ENCODE measurements at places on chromosomes 7 and 10.

DNA sequence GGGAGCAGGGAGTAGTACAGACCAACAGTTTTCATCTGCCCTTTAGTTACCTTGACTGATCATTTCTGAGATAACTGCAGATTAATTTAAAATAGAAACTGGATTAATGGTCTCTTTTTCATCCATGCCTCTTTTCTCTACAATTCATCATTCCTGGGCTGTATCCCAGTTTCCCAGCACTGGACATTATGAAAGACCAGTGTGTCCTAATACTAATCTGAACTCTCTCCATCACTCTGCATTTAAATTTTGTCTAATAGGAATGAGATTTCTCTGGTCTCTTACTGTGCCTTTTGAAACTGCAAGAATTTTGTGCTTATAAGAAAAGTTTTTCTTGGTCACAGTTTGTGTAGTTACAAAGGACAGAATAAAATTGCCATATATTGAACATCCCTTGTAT is 12.7 kb downstream of the PLEKHA8 start:
- DNase-seq, result no peak

DNA sequence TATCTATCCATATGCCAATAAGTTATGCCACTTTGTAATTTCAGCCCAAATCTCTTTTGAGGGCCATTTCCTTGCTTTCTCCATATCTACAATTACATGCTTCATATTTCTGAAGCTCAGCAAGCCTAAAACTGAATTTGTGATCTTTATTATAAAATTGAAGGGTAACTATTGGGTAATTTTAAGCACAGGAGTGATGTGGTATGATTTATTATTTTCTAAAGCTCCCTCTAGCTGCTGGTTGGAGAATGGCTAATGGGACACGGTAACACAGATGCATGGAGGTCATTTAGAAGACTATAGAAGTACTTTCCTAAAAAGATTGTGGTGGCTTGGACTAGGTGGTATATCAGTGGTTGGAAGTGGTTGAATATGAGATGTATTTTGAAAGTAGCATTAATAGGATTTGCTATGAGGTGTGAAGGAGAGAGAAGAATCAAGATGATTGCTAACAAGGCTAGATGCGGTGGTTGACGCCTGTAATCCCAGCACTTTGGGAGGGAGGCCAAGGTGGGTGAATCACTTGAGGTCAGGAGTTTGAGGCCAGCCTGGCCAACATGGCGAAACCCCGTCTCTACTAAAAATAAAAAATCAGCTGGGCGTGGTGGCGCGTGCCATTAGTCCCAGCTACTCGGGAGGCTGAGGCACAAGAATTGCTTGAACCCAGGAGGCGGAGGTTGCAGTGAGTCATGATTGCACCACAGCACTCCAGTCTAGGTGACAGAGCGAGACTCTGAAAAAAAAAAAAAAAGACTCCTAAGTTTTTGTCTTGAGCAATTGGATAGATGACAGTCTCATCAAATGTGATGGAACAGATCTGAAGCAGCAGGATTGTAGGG is 13.9 kb downstream of the KLHDC10 start:
- DNase-seq, result no peak

- no peak for DNase-seq
Observed at GRCh38 chr7:90775383-90775965, 179.4 kb downstream of the CDK14 start.

- no peak for DNase-seq
Observed at GRCh38 chr7:127946847-127947246, 84.4 kb downstream of the LRRC4 start.

DNA sequence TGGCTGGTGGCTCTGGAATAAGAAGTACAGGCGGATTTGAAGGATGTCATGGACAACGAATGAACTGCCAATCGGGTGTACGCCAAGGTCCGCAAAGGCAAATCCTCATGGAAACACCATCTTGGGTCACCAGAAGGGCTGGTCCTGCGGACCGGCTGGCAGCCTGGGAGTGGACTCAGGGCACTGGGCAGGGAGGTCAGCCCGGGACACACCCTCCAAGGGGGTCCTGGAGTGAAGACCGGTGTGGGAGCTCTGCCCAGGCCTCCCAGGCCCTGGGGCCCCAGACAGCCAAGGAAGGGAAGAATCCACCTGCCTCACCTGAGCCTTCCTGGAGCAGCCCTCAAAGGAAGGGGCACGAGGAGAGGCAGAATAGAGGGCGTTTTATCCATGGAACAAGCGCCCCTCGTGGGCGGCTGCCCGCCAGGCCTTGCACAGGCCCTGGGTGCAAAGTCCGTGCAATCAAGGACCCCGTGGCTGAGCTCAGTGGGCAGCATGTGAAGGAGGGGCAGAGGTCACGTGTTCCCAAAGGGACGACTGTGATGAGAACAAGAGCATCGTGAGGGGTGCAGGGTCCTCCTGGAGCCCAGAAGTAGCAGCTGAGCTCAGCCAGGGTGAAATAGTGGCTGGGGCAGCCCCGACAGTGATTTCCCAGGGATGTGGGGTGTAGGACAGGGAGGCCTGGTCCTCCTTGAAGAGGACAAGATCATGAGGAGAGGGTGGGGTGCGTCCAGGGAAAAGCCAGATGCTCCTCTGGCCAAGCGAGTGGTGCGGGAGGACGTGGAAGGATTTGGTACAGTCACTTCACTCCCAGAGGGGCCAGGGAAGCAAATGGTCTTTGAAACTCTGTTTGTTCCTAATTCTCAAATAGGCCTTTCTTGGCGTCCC is 105.2 kb downstream of the TCERG1L start:
- DNase-seq, result no peak

GRCh38 chr7:1238450-1238882 is 5.8 kb downstream of the UNCX start:
- DNase-seq, result no peak

- no peak for DNase-seq
Observed at GRCh38 chr7:82616059-82616728, 172.6 kb upstream of the CACNA2D1 start.
